HFF-Myc (cell line): ENCODE measurements at places on chromosomes 12 and 14.
A peak's percentile ranks its signal among the peaks of the same experiment; 100 is the strongest.

GRCh38 chr14:47744155-47744554 is 68.8 kb upstream of the MDGA2 start:
- no peak for DNase-seq

GRCh38 chr14:102893452-102893851 is 29.0 kb upstream of the AMN start:
- DNase-seq = peak; percentile 41

GRCh38 chr14:76644855-76645518 is 116.3 kb upstream of the VASH1 start:
- DNase-seq = no peak

GRCh38 chr14:31106768-31107167 is 80.6 kb upstream of the STRN3 start:
- no peak for DNase-seq

DNA sequence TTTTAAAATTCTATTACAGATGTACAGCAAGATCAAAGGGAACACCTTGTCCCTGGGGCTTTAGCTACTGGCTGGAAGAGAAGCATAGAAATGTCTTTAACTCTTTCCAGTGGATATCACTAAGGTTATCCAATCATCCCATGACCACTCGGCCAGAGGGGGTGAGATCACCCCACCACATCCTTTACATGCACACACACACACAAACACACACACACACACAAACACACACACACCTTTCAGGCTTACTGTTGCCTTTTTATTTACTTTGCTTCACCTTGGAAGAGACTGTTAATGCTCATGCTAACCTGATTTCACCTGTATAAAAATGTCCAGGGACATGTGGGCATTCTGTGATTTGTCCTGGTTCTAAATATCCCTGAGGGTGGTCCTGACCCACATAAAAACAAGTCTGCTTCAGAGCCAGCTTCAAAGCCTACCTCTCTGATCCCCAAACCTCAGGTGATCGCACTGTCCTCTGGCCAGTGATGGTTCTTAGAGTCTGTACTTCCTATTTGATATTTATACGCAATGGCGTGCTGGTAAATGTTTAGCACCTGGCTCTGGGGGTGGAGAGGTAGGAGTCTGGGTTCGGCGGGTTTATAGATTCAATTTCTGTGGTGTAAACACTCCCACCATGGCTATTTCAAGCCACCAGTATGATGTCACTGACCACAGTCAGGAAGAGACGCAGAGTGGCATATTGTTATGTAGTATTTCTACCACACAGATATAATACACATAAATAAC is 166.1 kb upstream of the EEA1 start:
- no peak for DNase-seq

DNA sequence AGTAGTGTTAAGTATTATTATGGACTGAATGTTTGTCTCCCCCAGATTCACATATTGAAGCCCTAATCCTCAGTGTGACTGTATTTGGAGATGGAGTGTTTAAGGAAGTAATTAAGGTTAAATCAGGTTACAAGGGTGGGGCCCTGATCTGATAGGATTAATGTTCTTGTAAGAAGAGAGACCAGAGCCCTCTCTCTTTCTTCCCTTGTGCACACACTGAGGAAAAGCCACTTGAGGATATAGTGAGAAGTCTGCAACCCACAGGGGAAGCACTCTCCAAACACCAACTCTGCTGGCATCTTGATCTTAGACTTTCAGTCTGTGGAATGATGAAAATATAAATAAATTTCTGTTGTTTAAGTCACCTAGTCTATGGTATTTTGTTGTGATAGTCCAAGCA is 2.2 kb upstream of the KLRG1 start:
- DNase-seq = no peak

DNA sequence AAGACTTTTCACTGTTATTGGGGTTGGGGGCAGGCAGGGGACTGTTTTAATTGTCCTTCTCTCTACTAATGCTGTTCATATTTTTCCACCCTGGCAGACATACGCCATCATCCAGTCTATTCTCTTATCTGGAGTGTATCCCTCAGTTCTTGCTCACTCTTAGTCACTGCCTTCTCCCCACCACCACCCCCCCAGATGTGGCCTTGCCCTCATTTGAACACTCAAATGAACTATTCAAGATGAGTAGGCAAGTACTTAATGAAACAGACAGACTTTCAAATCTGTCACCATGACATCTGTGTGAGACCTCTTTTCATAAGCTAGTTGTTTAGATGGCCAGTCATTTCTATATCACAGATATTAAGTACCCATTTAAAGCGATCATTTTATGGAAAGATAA is 10.1 kb downstream of the NUDT4 start:
- no peak for DNase-seq

GRCh38 chr12:49413796-49414195 is 46.5 kb downstream of the SPATS2 start:
- DNase-seq = no peak

DNA sequence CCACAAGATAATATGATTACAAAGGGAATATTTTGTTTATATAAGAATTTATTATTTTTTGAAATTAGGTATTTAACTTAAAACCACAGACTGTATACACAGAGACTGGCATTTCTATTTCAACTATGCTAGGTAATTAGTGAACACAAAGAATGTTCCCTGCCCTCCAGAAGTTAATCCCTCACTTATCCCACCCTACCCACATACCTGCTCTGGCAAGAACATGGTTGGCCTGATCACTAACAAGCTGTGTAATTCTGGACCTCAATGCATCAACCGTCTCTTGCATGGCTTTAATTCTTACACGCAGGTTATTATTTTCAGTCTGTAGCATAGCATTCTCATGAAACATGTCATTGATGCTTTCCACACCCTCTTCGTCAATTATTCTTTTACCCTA is 85.9 kb downstream of the KIF21A start:
- DNase-seq = no peak

- no peak for DNase-seq
These were observed 12.3 kb downstream of the TMEM30B start for GRCh38 chr14:61268812-61269211.

GRCh38 chr12:91040096-91040755 is 17.6 kb downstream of the KERA start:
- DNase-seq = no peak

- no peak for DNase-seq
These were observed 24.8 kb downstream of the NUAK1 start for GRCh38 chr12:106113824-106114446.

GRCh38 chr14:102729268-102729667 is 48.0 kb upstream of the TRAF3 start:
- no peak for DNase-seq
